ENCODE measurements at places on chromosomes 1 and 21. TPM values are rescaled to one million over a fixed set of nuclear protein-coding genes. Genes with fewer than 3 reads are reported as not detected.

The MEX3A gene
- 0.53 TPM for total RNA-seq

The S100A8 gene
- 50.0 TPM for total RNA-seq

GRCh38 chr1:184940226-184940625, 34.1 kb downstream of the NIBAN1 start:
- no peak for DNase-seq

The MROH9 gene
- total RNA-seq: not detected

DNA sequence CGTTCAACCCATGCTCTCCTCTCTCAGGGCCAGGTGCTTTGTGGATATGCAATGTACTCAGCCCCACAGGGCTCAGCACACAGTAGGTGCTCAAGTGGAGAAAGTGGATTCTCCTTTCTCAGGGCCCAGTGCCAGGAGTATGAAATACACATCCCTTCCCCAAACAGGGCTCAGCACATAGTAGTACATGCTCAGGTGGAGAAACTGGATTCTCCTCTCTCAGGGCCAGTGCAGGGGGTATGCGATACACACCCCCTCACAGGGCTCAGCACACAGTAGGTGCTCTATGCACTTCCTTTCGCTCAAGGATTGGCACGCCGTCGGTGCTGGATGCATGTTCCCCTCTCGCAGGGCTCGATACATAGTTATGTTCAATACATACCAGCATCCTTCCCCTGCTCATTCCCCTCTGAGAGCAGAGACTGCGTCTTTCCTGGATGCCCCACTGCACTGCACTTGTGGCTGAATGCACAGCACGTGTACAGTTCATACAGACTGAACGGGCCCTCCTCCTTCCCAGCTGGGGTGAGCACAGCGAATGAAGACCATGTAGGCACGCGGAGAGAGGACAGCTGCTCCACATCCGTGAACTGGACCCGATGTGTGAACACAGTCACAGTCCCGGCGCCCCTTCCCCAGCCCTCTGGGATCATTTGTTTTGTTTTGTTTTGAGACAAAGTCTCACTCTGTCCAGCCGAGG, 16.6 kb upstream of the DISP3 start:
- no peak for DNase-seq

The USP25 gene
- total RNA-seq: 69.3 TPM

DNA sequence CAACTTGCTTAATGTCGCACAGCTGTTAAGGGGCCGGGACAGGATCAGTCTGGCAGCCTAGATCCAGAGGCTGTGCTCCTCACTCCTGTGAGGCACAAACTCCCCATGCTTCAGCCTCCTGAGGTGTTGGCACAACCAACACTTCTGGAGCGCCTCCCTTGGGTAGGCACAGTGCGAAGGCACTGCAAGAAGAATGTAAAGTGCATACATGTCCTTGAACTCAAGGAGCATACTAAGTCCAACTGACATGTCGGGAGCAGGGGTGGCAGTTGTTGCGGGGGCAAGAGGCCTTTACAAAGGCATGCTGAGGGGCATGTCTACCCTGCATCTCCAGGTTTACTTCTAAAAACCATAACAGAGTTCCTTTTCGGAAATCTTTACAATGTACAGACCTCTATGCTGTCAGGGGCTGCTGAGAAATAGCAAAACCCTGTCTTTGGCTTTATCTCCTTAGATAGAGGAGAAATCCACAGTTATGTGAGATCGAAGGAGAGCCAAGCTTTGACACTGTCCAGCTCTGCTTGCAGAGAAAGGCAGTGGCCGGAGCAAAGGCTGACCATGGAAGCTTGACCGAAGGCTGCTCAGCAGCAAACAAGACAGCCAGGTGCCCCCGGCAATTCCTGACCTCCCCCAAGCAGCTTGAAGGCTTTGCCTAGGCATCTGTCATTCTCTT, 93.9 kb downstream of the CDC7 start:
- DNase-seq: no peak

- peak; percentile 78 for DNase-seq
These were observed 56.6 kb downstream of the ATP1B1 start for GRCh38 chr1:169163059-169163458.

DNA sequence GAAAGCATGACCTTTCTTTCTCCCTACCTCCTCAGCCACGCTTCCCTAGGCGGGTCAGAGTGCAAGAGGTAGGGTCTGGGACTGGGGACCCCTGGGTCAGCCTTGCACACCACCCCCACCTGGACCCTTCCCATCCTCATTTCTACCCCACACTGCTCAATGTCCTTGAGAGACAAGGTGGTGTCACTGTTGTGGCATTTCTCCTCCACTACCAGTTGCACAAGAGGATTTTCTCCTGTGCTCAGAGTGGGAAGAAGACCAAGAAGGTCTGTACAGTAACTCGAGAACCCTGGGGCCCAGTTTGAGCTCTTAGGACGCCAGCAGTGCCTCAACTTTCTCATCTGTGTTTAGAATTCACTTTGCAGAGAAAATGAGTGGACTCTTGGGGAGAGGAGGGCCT, 49.4 kb upstream of the CD34 start:
- no peak for DNase-seq

GRCh38 chr1:10969267-10969970, 43.0 kb upstream of the TARDBP start:
- no peak for DNase-seq

DNA sequence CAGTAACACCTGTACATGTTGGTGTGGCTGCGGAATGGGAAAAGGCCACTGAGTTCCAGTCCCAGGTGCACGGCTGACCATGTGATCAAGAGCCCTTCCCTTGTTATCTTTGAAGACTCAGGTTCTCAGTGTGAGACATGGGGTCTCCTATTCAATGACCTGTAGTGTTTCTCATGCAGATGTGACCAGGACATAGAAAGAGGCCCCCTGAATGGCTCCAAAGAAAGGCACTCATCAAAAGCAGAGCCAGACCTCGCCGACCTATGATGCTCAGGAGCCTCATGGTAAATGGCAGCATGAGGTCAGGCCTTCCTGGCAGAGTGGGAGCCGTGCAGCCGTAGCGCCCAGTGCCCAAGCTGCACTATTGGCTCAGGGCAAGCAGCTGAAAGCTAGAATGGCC, 42.3 kb upstream of the HAO2 start:
- DNase-seq: no peak

The APOBEC4 gene
- not detected for total RNA-seq

GRCh38 chr1:231781892-231782291, 155.3 kb downstream of the DISC1 start:
- DNase-seq: peak; percentile 61

The SPATA1 gene
- 0.26 TPM for total RNA-seq

DNA sequence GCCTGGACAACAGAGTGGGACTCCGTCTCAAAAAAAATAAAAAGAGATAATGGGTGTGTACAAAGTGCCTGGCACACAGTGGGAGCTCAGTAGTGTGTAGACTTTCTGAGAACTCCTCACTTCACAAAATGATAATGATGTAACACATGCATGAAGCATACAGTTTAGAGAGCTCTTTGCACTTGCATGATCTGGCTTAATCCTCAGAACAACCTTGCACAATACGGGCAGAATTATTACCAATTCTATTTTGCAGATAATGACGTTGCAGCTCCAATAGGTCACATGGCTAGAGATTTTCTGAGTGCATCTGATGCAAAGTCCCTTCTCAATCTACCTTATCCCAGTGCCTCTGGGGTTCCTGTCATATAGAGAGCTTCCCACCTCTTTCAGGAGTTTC, 71.4 kb downstream of the CD247 start:
- DNase-seq: no peak

- DNase-seq: no peak
These were observed 3.4 kb upstream of the CROCC start for GRCh38 chr1:16918371-16918770.

The CD1B gene
- total RNA-seq: not detected

DNA sequence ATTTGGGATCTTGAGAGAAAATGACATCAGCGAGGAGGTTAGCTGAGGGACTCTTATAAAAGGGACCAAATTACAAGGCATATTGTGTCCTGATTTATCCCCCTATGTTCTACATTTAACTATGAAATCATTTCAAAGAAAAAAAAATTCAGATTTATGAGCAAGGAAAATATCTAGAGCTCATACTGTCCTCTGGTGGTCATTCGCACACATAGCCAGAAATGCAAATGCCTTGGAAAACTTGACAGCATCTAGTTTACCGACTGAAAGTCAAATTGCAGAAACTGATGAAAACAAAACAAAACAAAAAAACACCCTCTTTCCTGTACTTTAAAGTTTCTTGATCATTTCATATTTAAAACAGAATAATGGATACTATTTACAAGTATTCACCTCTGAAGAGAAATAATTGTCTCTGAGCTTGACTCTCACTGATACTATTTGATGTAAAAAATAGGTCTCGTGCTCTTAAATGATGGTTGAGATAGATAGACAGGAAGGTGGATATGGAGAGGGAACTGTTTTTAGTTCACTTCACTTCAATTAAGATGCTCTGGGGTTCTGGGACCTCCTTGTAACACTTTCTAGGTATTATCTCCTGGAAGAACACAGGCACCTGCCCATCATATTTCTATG, 253.8 kb downstream of the PCP4 start:
- peak; percentile 26 for DNase-seq

GRCh38 chr1:178323067-178323466, 173.7 kb downstream of the CLEC20A start:
- peak; percentile 97 for DNase-seq

The MSH4 gene
- 0.51 TPM for total RNA-seq

DNA sequence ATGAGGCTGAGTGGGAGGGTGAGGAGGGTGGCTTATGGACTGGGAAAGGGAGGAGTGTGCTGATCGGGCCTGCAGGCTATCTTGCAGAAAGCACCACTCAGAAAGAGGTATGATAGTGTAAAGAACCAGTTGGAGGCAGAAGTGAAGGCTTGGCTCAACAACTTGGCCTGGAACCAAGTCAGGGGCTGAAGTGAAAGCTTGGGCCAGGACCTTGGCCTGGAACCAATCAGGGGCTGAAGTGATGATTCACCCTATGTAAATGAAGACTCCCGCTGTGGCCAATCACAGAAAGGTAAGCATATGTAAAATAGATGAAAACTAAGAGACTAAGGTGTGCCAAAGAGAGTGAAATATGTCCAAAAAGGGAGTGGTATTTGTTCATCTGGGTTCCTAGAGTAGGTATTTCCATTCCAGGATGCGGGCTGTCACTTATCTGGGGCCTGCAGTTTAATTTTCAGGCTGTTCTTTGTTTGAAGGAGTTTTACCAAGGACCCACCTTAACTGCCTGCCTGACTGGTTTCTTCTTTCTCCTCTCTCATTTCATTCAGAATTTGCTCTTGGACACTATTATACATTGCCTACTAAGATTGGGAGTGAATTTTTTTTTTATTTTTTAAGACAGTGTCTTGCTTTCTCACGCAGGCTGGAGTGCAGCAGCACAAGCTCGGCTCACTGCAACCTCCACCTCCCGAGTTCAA, 5.1 kb upstream of the RFX5 start:
- DNase-seq: peak; percentile 35

- DNase-seq: no peak
These were observed 2.7 kb downstream of the TMEM200B start for GRCh38 chr1:29120947-29121485.

- DNase-seq: no peak
These were observed 53.4 kb downstream of the CD2 start for GRCh38 chr1:116807394-116808199.

DNA sequence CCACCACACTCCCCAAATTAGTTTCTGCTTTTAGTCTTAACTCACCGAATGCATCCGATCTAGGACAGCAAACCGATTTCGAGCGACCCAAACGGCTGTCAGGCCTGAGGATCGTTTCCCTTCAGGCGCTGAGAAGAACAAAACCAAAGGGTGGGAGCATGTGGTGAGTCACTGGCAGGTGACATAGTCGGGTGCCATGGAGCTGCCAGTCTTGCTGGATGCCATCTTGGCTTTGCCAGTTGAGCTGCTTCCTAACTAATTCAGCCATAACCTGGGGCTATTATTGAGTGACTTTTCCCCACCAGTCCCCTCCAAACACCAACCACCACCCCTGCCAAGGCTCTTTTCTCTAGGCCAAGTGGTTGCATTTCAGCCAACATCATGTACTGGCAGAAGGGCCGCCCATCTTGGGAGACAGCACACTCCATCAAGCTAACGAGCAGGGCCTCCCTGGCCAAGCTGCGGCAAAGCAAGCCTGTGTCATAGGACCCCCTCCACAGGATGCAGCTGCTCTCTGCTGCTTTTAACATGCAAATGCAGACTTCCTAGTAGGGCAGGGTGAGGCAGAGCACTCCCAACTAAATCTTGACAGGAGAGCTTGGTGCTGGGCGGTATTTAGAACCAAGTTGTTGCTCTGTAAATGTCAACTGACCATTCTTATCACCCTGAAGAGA, 22.3 kb upstream of the PEX19 start:
- no peak for DNase-seq

- DNase-seq: no peak
These were observed 43.8 kb downstream of the ALG14 start for GRCh38 chr1:95028954-95029353.

The LHX8 gene
- not detected for total RNA-seq

GRCh38 chr1:147635342-147635741, 35.0 kb downstream of the ACP6 start:
- no peak for DNase-seq

The CR1 gene
- total RNA-seq: not detected

The GBP1 gene
- total RNA-seq: 9.5 TPM

GRCh38 chr1:208179263-208179816, 64.8 kb downstream of the PLXNA2 start:
- no peak for DNase-seq

DNA sequence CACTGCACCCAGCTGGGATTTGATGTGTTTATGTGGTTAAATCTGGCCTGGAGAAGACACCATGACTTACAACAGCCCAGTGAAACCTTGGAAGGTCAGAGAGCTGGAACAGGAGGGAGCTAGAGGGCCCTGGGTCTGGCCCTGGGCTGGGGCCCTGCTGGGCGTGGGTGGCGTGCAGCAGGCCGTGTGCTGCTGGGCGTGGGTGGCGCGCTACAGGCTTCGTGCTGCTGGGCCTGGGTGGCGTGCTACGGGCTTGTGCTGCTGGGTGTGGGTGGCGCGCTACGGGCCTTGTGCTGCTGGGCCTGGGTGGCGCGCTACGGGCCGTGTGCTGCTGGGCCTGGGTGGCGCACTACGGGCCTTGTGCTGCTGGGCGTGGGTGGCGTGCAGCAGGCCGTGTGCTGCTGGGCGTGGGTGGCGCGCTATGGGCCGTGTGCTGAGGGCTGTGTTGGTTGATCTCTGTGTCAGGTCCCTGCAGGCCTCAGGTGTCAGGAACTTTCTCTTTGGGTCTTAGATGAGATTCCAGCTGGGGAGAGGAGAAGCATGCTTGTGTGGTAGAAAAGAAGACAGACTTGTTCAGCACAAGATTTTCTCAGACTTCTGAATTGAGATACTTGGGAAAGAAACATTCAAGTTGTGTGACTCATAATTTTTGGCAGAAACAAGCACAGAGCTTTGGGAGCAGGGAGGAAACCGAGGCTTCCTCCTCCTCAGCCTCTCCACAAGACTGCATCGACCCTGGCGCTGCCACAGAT, 66.0 kb downstream of the COL18A1 start:
- peak; percentile 92 for DNase-seq

GRCh38 chr21:14686466-14687267, 140.6 kb upstream of the SAMSN1 start:
- DNase-seq: no peak

DNA sequence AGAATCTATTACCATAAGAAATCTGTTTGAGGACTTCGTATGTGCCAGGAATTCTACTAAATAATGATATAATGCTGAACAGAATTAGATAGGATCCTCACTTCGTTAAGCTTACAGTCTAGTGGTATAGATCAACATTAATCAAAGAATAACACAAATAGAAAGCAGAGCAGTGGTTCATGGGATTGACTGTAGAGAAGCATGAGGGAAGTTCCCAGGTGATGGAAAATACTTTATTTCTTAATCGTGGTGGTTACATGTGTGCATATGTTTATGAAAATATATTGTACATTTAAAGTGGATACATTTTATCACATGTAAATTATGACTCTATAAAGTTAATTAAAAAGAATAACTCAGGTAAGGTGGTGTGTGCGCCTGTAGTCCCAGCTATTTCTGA, 110.5 kb downstream of the OSBPL9 start:
- DNase-seq: no peak

The MARCKSL1 gene
- 4.2 TPM for total RNA-seq
